ENCODE measurements at places on chromosomes 4 and X.

DNA sequence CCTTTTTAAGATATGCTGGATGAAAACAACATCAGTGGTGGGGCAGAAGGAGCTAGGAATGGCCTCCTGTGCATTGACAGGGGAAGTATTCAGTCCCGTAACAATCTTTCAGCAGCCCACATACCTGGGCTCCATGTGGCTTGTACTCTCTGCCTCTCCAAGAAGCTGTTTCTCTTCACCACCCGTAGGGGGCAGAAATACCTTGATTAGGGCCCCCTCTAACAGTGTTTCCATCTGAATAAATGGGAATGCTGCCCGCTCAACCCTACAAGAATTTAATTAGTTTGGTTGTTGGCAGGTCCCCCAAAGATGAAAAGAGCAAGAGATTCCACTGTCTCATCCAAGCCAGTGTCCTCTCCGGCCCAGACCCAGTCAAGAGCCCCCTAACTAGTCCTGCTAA lies 155.2 kb downstream of the SMIM20 start:
- no peak for DNase-seq

- no peak for DNase-seq
Observed at GRCh38 chrX:146346102-146346501, 463.5 kb upstream of the CXorf51B start.

- DNase-seq = no peak
Observed at GRCh38 chrX:77628294-77629025, 157.6 kb downstream of the ATRX start.

DNA sequence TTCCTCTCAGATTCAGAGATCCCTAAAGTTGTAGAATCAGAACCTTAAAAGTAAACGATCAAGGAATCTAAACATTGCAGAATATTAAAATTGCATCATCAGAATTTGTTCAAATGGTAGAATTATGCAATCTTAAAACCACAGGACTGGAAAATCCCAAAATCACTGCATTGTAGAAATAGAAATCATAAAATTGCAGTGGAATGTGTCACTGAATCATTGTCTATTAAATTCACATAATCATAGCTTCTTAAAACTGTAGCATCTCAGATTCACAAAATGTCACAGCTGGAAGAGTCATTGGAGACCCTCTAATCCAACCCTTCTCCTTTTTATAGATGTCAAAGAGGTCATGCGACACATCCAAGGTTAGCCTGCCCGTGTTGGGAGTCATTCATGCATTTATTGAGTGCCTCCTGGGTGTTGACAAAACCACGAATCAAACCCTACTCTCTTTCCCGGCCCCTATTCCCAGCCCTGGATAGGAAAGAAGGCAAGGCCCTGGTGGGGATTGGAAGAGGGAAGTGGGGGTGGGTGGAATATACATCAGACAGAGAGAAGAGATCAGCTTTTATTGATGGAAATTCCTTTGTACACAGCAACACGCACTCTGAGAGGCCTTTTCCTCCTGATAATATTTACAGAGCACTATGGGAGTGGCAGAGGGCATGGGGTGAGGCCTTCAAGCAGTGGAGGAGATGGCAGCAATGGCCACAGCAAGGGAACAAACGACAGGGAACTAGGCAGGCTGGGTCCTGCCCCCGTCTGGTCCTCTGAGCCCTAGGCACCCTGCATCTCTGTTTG lies 15.4 kb downstream of the IQSEC2 start:
- DNase-seq = no peak

- DNase-seq = no peak
Observed at GRCh38 chr4:10085386-10085785, 31.2 kb downstream of the WDR1 start.

- no peak for DNase-seq
Observed at GRCh38 chr4:134539729-134540231, 338.2 kb upstream of the PABPC4L start.

GRCh38 chr4:153084224-153084979 lies 119.8 kb upstream of the TRIM2 start:
- DNase-seq = no peak

GRCh38 chr4:3767570-3768288 lies 1.5 kb downstream of the ADRA2C start:
- no peak for DNase-seq

- DNase-seq = no peak
Observed at GRCh38 chr4:61638591-61638990, 438.5 kb downstream of the ADGRL3 start.

DNA sequence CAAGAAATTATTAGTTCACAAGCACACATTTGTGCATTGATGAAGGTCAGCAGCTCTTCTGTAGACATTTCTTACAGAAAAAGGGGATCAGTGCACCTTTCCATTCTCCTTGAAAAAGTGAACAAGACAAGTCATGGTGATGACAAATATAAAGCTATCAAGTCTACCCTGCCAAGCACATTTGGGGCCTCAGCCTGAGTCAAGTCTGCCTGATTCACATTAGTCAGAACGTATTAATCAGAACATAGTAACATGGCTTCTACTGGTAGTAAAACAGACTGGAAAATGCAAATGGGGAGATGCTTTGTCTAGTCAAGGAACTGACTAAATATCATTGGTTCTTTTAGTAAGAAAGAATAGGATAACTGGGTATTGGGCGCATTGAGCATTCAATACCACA lies 2305.1 kb downstream of the PCDH7 start:
- DNase-seq = no peak

GRCh38 chr4:114780205-114780604 lies 181.6 kb downstream of the UGT8 start:
- DNase-seq = no peak

GRCh38 chr4:124278477-124278876 lies 434.1 kb downstream of the ANKRD50 start:
- DNase-seq = no peak

DNA sequence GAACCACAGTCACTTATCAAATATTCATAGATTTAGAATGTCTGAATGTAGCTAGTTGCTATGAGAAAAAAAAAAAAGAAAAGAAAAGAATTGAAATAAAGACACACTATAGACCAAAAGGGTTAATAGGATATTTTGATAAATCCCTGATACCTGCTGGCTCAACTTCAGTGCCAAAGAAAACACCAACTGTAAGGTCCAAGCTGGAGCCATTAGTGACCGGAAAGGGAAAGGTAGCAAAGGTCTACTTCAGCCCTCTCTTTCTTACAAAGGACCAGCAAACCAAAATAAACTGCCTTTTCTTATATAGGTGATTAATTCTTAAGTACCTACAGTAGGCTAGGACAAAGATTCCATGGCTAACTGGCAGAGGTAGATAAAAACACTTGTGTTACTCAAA lies 9.7 kb downstream of the CBR4 start:
- no peak for DNase-seq

DNA sequence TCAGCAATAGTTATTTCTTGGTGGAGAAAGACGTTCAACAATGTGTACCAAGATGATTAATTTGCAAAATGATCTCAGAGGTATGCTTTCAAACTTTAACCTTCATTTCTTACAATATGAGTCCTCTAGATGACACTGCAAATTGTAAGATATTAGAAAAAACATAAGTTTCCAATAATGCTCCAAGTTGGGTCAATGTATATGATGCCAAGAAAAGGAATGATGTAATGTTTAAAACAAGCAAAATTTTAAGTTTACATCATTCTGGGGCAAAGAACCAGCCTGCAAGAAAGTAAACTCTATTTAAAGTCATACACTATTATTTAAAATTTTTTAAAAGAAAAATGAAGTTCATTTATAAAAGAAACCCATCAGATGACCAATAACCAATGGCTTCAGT lies 56.1 kb downstream of the PRSS12 start:
- no peak for DNase-seq

All from stimulated activated CD8-positive, alpha-beta memory T cell treated with anti-CD3 and anti-CD28 coated beads, Interleukin-2, amount 100 ng/mL, for 1 hour (primary cell).